Fibroblast of upper back skin (primary cell): ENCODE measurements at places on chromosomes 6 and 20.

DNA sequence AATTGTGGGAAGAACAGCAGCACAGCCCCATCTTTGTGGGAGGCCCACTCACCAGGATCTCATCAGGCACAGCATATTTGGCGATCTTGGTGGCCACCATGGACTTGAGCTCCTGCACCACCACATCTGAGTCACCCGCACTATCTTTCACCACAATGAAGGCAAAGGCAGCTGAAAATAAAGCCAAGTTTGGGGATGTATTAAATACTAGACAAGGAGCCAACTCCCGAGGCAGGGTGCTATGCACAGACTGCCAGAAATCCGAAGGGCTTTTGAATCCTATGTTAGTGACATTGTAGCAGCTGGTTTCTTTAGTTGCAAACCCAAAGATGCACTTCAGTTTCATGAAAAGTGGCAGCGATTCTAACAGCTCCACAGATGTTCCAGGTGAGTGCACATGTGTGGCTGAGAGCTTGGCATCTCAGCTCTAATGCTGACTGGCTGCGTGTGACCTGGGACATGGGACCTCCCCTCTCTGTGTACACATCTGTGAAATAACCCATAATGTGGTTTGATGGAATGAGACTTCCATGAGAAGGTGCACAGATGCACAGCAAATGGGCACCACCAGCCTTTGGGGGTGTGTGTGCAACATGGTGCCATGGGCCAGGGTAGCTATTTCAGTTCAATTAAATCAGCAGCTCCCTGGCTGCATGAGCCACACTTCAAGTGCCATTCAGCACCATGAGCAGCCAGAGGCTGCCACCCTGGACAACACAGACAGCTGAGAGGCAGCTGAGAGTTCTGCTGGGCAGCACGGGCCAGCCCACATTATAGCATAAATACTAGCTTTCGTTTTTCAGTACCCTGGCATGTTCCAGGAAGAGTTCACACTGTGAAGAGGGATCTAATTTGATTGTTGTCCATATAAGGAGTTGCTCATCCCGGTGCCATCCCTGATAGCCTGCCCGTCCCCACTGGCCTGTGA, 16.9 kb upstream of the APMAP start:
- peak; percentile 17 for DNase-seq

DNA sequence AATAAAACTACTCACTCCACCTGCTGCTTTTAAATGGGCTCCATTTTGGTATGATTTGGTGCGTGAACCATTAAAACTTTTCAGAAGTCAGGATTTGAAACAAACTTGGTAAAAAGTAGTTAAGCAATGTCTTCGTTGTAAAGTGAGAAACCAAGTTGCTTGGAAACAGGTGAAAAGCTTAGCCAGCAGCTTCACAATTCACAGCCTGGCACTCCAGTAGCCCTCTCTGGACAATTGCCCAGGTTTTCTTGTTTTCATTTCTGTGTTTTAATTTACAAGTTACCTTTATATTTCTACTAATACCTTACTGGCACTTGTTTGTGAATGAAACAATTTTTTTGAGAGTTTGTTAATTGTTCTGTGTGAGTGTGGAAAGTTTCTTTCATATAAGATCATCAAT, 12.8 kb downstream of the NT5E start:
- no peak for DNase-seq

DNA sequence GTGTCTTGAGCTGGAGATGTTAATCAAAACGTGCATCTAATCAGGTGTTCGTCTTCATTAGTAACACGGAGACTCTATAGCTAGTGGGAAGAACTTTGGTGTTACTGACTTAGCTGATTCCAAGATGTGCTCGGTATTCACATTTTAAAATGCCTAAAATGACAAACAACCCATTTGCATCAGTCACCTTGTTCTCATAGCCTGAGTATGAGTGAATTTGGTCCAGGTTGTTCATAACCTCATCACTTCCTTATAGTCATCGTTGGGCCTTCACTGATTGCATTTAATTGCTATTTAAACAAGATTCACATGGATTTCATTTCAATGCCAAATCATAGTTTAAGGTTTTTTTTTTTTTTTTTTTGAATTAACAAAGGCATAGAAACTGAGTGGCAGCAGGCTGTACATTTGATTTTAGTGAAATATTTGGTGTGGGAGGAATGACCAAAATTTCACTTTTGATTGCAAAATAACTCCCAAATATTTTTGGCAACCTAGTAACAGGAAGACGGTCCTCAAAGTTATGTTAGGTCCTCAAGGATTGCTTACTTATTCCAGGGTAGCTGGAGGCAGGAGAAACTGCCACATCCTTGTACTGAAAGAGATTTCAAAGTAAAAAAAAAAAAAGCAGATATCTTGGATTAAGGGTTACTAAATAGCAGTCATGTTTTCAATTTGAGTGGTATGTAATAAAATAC, 104.7 kb downstream of the JARID2 start:
- DNase-seq: no peak

DNA sequence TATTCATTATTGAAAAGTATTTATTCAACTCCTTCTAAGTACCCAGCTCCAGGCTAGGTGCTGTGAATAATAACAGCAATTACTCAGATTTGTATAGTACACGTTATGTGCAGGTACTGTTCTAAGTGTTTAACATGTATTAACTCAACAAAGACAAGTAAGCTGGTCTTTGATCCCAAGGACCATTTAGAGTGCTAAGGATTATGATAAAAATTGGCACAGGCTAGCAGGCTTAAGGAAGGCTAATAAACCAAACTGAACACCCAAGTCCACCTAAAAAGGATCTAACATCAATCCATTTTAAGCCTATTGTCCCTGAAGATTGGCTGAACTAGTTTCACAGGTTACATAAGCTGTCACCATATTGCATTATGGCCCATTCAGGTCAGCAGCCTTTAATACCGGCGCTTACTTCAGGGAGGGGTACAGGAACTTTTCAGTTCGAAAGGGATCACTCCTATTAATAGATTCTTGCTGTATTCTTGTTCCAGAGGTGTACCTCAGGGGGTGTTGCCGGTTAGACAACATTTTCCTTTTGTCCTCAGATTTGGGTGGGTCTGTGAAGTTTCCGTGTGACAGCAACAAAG, 99.0 kb upstream of the GMDS start:
- DNase-seq: no peak

- DNase-seq: peak; percentile 18
Observed at GRCh38 chr6:17042422-17043147, 59.3 kb upstream of the STMND1 start.

- DNase-seq: peak; percentile 48
Observed at GRCh38 chr6:169589699-169590257, 112.1 kb downstream of the WDR27 start.

DNA sequence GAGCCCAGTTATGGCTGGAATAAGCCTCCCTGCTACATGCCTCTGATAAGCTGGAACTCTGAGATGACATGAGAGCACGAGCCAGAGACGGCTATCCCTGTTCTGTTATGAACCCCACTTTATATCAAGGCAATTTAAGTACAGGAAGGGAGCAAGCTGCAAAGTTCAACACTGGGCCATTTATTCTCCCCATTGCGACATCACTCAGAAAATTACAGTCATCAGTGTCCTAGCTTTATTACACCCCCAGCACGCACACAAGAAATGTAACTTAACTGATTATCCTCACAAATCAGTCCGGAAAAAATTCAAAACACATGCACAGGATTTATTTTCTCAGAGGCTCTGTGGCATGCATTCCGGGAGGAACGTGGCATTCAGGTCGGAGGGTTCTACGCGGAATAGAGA, 125.3 kb upstream of the SLC2A12 start:
- peak; percentile 78 for DNase-seq

- peak; percentile 93 for DNase-seq
Observed at GRCh38 chr20:31879143-31879987, 8.9 kb downstream of the TTLL9 start.

GRCh38 chr6:141677598-141678211, 455.0 kb upstream of the GJE1 start:
- DNase-seq: peak; percentile 51
